LHCN-M2 (cell line): ENCODE measurements at places on chromosomes 6 and 20. TPM values are rescaled to one million over a fixed set of nuclear protein-coding genes. Genes with fewer than 3 reads are reported as not detected.

- DNase-seq: no peak
Observed at GRCh38 chr6:15294504-15294903, 48.6 kb downstream of the JARID2 start.

DNA sequence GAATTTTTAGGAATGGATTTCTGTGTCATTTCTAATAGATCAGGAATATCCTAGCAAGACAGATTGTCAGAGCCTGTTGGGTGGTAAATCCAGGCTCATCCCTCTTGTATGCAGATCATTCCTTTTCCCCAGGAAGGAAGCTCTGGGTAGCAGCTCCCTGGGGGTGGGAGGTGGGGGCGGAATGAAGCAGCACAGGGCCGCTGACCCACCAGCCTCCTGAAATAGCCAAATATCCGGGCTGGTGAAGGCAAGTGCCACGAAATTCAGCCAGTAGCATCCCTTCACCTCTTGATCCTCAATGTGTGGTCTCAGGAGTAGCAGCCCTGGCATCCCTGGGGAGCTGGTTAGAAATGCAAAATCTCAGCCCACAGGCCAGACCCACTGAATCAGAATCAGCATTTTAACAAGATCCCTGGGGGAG, 256.9 kb downstream of the LRFN2 start:
- no peak for DNase-seq

- no peak for DNase-seq
Observed at GRCh38 chr6:170050591-170051041, 240.3 kb downstream of the DLL1 start.

GRCh38 chr6:14775528-14775927, 470.3 kb upstream of the JARID2 start:
- no peak for DNase-seq

- DNase-seq: no peak
Observed at GRCh38 chr6:48511378-48511777, 400.4 kb upstream of the PTCHD4 start.

DNA sequence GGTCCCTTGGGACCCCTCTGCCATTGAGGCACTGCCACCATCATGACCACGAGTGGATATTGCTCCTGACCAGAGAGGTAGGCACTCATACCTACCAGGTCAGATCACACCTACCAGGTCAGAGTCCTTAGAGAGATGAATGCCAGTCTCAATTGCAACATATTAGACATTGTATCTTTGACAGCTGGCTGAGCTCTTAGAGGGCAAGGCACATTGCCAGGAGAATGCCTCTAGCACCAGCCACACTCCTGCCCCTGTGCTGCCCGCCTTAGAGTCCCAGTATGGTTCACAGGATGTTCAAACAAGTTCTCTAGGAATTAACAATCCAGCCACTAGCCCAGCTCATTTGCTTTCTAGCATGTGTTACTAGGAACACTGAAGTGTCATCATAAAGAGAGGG, 65.9 kb downstream of the TMEM244 start:
- DNase-seq: peak; percentile 47

GRCh38 chr20:37251825-37252477, 9.7 kb downstream of the GHRH start:
- DNase-seq: no peak

DNA sequence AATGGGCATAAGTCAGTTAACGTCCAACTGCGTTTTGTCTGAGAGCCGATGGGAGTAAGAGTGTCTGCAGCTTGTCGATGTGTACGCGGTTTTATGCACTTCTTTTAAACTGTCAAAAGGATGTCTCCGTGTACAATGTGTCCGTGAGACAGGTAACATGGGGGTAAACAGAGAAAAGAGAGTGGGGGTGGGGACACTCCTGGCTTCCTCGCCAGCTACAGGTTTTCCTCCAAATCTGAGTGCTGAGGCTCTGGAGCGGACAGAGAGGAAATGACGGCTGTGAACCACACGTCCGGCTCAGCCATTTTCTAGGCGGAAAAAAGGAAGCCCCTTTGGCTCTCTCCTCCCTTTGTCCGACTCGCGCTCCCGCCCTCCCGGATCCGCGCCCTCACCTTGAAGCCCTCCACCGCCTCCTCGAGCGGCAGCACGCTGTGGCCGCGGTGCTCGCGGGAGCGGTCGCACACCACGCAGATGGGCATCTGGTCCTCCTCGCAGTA, 916 bp downstream of the TRIM27 start:
- peak; percentile 38 for DNase-seq

DNA sequence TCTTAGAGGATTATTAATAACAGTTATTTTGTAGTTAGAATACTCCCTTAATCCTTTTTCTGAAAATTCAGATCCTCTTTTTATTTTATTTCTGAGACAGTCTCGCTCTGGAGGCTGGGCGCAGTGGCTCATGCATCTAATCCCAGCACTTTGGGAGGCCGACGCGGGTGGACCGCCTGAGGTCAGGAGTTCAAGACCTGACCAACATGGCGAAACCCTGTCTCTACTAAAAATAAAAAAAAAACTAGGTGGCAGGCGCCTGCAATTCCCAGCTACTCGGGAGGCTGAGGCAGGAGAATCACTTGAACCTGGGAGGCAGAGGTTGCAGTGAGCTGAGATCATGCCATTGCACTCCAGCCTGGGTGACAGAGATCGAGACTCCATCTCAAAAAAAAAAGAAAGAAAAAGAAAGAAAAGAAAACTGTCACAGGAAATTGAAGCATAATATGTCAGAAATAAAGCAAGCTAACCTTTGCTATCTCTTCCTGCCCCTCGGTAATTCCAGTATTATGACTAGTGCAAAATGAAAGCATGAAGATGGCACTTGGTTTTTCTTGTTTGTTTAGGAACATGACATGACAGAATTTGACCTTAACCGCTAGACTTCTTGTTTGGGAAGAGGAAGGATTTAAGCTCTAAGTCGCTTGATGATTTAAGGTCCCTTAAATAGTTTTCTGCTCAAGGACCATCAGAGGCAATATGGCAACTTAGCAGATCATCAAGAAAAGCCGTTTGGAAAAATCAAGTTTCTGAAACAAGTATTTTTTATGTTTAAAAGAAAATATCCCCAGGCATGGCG, 1.8 kb upstream of the RBM39 start:
- peak; percentile 22 for DNase-seq

DNA sequence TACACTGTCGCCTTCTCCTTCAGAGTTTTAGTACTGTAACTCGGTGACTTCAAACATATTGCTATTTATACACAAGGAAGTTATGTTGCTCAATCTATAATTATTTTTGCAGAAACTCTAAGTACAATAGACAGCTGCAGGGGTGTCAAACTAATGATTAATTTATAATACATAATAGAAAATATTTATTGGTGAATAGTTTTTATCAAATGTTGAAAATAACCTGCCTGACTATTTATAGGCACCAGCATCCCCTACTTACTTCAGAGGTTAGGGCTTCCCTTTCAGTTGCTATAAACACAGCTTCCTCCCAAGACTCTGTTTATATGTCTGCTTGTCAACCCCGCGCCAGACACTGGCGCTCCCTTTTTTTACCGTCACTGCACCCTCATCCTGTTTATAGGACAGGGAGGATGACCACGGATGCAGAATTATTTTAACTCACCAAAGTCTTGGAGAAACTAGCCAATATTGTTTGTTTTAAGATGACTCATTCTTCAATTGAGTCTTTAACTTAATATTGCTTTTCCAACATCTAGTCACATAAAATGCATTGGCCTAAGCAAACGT, 225.0 kb downstream of the ALDH8A1 start:
- no peak for DNase-seq

GRCh38 chr20:17808357-17808756, 108.6 kb downstream of the BANF2 start:
- DNase-seq: no peak

- no peak for DNase-seq
Observed at GRCh38 chr6:101799531-101799930, 406.0 kb downstream of the GRIK2 start.

DNA sequence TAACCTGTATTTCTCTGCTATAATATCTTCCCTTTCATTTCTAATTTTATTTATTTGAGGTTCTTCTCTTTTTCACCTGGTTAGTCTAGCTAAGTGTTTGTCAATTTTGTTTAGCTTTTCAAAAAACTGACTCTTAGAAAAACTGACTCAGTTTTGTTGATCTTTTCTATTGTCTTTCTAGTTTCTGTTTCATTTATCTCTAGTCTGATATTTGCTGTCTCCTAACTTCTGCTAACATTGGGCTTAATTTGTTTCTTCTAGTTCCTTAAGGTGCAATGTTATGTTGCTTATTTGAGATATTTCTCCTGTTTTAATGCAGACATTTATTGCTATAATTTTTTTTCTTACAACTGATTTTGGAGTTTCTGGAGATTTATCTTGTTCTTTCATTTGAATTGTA, 1011.0 kb downstream of the EPHA7 start:
- DNase-seq: no peak

GRCh38 chr6:25086500-25087091, 150.8 kb upstream of the RIPOR2 start:
- no peak for DNase-seq

GRCh38 chr6:93801101-93801847, 381.9 kb upstream of the EPHA7 start:
- no peak for DNase-seq

DNA sequence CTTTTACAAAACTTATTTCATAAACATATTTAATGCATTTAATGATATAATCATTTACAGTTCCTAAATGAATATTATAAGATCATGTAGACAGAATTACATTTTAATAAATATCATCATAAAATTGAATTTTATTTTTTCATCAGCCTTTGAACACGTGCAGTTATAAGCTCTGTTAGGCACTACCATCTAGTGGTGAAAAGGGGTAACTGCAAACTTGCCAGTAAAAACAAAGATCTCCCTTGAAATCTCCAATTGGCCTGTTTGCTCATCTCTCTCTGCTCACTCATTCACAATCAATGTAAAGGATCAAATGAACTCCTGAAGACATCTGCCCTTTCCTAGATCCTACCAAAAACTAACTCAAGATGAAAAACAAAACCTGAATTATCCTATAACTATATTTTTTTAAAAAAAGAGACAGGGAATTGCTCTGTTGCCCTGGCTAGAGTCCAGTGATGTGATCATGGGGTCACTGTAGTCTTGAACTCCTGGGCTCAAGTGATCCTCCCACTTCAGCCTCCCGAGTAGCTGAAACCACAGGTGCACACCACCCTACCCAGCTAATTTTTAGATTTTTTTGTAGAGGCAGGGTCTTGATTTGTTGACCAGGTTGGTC, 31.7 kb downstream of the SAMHD1 start:
- peak; percentile 56 for DNase-seq

DNA sequence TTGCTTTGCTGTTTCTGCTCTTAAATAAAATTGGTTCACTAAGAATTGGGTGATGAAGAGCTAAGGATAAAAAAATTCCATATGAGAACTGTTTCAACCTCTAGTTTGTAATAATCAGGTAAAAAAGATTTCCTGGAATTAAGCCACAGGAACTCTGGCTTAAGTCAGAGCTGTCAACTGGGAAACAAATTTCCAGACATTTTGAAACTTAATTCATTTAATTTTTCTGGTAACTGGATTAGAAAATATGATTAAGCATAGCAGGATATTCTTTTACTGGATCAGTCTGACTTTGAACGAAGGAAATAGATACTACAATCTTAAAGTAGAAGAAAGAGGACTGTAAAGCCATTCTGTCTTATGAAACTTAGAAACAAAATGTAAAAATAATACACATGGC, 1.3 kb upstream of the VIP start:
- DNase-seq: no peak

DNA sequence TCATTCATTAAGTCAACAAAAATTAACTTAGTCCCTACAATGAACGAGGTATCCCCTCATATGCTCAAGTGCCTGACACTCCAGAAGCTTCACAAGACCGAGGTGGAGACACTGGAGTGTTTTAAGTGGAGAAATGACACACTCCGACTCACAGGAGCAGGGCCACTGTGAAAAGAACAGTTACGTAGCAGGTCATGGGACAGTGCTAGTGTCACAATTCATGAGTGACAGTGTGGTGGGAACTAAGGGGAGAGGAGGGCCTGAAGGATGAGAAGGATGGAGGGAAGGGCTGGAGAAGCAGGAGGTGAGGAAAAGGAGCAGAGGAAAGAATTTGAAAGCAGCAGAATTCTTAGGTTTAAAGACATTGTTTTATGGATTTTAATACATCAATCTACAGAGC, 1.3 kb upstream of the HLA-A start:
- peak; percentile 55 for DNase-seq

DNA sequence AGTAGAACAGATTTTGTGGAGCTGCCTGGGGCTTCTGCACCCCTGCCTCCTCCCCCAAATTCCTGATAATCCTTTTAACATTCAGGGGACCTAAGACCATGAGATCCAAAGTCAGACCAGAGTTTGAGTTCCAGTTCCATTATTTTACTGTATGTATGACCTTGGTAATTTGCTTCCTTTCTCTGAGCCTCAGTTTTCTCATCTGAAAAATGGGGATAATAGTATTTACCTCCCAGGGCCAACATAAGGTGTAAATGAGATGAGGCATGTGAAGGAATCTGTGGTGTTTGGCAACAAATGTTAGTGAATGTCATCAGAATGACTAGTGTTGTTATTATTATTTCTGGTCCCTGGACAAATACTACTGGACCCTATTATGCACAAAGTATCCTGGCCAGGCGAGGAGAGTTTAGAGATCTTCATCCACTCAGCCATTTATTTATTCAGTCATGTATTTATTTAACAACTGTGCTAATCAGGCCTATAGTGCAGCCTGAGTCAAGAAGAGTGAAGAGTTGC, 47.3 kb downstream of the CDH22 start:
- DNase-seq: no peak

DNA sequence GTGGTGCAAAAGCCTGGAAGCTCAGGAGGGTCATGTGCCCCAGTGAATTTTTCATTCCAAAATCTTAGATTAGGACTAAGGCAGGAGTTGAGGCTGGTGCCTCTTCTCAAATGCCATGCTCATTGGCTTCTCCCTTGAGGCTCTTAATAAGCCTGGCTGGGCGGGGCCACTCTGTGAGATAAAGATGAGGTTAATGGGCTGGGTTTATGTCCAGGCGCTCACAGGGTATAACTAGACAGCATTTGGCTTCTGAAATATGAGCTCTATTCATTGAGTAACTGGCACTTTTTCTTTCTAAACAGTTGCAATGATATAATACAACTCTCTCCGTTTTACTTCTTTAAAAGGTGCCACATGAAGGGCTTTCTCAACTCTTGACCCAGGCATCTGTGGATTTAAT, 156.3 kb downstream of the SCML4 start:
- no peak for DNase-seq

GRCh38 chr6:34657037-34657306, 39.6 kb downstream of the ILRUN start:
- no peak for DNase-seq

The PDYN gene
- not detected in 2 replicates for total RNA-seq

The TOX2 gene
- 1.6 and 2.2 TPM in 2 replicates for total RNA-seq

The SPATS1 gene
- total RNA-seq: not detected in 2 replicates

The TMEM200A gene
- total RNA-seq: 0.17 and 0.32 TPM in 2 replicates

The AGER gene
- 0.45 and 0.80 TPM in 2 replicates for total RNA-seq

The POPDC3 gene
- total RNA-seq: 64.8 and 77.9 TPM in 2 replicates

The BLOC1S5 gene
- total RNA-seq: 12.4 and 22.4 TPM in 2 replicates

The SLC16A10 gene
- under 0.01 and 0.63 TPM in 2 replicates for total RNA-seq

The FIG4 gene
- total RNA-seq: 8.7 and 15.7 TPM in 2 replicates

The BANF2 gene
- total RNA-seq: not detected in 2 replicates

The ADTRP gene
- 0.64 and 2.2 TPM in 2 replicates for total RNA-seq

The BMP2 gene
- 1.0 and 1.4 TPM in 2 replicates for total RNA-seq

The ERVFRD-1 gene
- total RNA-seq: not detected in 2 replicates

The GPR63 gene
- 0.19 and 0.57 TPM in 2 replicates for total RNA-seq

The PXDC1 gene
- total RNA-seq: 43.1 and 44.6 TPM in 2 replicates
